ENCODE measurements at places on chromosomes 2 and 18.

DNA sequence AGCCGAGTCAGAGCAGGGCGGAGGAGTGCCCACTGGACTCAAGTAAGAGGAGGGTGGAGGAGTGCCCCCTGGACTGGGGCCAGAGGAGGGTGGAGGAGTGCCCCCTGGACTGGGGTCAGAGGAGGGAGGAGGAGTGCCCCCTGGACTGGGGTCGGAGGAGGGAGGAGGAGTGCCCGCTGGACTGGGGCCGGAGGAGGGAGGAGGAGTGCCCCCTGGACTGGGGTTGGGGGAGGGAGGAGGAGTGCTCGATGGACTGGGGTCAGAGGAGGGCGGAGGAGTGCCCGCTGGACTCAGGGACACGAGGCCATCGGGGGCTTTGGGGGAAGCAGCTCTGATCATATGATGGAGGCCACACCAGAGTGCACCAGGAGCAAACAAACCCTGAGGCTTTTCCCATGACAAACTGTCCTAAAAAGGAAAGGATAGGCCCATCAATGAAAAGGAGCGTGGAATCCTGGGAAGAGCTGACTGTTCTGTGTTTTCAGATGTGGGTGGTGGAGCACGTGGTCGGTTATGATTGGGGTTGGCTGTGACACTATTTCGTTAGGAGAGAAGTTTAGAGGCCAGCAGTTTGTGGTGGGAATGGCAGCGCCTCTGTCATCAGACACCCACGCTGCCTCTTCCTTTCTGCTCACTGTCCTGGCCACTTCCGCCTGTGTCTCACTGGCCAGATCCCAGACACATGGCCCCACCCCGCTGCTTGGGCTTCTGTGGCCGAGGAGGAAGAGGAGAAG lies 24.5 kb upstream of the HPCAL1 start:
- DNase-seq, result peak; percentile 98

DNA sequence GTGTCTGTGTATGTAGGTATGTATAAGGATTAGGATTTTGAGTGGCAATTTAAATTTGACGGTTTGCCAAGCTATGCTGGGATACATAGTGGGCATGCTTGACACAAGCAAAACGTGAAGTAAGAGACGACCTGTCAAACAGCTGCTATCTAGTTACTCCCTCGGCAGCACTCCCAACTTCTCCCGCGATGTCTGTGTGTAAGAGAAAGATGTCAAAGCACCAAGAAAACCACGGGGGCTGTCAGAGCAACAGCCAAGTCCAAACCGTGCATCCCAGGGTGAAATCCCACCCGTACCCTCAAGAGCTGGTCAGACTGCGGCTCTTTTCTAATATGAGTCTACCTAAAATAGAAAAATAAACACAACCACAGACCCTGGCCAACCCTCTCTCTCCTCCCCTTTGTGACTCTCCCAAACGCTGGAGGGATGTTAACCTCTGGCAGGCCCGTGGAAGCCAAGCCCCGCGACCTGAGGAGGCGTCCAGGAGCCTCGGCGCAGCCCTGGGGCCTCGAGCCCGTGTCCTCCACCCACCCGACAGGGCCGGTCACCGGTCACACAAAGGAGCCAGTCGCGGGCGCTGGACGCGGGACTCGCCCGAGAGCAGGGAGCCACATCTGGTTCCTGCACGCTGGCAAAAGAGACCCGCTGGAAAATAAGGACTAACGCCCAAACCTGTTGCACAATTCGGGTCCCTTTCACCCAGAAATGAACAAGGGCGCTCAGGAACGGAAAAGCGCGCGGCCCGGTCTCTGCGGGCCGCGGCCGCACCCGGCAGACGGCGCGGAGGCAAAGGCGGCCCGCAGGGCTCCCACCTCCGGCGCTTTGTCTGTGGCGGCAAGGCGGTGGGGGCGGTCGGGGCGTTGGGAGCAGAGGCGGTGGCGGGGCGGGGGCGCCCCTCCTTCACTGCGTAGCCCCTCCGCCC lies 925 bp downstream of the SESTD1 start:
- DNase-seq, result peak; percentile 16

DNA sequence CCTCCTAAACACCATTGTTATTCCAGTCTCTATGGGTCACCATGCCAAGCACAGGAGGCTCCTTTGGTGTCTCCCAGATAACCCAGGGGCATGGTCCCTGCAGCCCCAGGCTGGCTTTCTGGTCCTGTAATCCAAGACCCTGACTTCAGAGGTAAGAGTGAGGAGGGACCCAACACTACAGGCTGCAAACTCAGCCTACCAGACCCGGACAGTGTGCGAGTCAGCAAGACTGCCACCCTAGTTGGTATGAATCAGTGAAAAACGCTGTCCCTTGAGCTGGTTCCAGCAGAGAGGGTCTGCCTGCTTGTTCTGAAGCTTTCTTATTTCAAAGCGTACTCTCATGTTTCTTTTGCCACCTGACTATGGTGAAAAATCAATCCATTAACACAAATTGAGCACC lies 47.6 kb upstream of the ZFP36L2 start:
- DNase-seq, result no peak

DNA sequence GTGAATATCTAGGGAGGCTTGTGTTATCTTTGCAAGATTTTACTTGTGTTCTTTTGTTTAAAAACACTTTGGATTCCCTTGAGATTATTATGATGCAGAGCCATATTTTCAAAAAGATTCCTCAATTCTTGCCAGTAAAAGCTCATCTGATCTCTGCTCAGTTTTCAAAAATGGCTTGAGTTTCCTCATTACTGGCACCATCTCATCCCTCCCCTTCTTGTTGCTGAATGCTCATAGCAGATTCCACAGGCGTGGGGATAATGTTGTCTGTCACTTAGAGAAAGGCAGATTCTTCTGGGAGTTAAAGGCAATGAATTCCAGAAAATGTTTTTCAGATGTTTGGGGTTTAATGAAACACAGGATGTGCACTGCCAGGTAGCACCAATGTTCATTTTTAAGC lies 170.4 kb upstream of the TANK start:
- DNase-seq, result no peak

DNA sequence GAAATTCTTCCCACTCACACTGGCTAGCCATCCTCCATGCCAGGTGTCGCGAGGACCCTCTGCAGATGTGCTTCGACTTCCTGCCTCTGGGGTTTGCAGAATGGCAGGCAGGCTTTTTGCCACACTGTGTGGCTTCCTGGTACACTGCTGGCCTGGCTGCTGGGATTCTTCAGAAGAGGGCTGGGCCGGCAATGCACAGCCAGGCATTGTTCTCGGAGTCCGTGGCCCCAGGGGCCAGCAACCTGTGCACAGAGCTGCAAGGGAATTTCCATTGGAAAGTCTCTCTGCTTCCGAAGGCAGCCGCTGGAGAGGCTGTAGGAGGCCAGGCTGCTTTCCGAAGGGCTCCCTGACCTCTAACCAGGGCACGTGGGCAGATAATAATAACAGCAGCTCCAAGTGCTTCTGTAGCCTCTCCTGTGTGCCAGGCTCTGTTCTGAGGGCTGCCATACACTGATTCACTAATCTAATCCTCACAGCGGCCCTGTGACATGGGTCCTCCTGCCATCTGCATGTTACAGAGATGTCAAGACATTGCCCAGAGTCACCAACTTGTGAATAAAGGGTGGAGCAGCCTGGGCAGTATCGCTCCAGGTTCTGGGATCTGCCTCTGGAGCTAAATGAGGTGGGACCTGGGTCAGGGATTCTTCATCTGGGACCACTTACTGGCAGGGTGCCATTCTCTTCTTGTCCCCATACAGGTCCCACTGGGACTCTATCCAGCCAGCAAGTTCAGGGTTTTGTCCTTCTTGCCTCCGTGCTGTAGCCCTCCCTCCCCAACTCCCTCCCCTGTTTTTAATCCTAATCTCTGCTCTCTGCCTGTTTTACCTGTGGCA lies 5.0 kb downstream of the LDLRAD4 start:
- no peak for DNase-seq

- no peak for DNase-seq
Observed at GRCh38 chr2:118345465-118345864, 257.2 kb downstream of the INSIG2 start.

DNA sequence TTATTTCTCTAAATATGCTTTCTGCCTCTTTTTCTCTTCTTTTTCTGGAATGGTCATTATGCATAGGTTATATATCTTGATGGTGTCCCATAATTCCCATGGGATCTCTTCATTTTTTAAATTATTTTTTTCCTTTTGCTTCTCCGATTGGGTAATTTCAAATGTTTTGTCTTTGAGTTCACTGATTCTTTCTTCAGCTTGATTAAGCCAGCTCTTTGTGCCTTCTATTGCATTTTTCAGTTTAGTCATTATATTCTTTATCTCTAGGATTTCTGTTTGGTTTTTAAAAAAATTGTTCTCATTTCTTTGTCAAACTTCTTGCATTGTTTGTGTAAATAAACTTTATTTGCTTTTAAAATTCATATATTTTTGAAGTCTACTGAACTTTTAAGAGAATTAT lies 251.1 kb downstream of the INSIG2 start:
- no peak for DNase-seq

GRCh38 chr2:145875016-145875415 lies 1355.1 kb upstream of the ZEB2 start:
- no peak for DNase-seq

DNA sequence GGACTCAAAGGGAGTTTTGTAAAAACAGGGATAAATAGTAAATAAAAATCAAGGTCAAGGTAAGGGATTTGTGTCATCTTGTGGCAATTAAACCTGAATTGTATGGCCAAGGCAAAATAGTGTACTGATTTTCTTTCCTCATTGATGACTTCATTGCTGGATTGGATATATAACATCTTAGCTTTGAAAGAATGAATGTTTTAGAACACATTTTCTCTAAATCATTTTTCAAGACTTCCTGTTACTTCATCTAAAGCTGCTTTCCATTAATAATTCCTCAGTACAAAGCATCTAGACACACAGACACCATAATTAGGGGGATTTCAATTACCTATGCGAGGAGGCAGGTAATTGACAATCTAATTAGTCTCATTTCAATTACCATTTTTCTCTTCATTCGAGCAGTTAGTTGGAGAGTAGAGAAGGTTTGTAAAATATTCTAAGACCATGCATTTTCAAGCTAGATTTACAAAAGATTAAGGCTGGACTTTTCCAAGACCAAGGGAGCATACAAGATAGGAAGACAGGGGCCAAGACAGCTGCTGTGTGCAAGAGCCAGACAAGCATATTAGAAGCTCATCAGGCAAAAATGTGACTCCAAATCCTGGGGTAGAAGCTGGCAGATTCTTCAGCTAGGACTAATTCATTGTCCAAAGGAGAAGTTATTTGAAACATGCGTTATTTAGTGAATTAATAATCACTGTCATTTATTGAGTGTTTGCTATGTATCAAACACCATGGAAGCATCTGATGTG lies 253.6 kb downstream of the EPHA4 start:
- DNase-seq, result no peak

GRCh38 chr18:41939326-41939725 lies 15.7 kb upstream of the PIK3C3 start:
- DNase-seq, result no peak

- DNase-seq, result no peak
Observed at GRCh38 chr2:31707992-31708391, 127.3 kb upstream of the SRD5A2 start.

DNA sequence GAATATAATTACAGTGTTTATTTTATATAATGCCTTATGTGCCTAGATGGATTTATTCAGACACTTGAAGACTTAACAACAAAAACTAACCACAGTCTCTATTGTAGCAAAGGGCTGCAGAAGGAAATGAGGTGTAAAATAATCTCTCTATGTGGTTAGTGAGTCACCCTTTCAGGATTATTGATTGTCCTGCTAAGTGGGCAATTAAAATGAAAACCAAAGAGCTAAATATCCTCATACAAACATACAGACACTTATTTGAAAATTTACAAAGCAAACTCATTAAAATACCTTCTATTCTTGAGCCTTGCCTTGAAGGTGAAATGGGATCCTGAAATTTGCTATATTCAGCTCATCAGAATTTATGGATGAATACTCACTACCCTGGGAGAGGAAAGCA lies 27.7 kb upstream of the DCC start:
- DNase-seq, result no peak

DNA sequence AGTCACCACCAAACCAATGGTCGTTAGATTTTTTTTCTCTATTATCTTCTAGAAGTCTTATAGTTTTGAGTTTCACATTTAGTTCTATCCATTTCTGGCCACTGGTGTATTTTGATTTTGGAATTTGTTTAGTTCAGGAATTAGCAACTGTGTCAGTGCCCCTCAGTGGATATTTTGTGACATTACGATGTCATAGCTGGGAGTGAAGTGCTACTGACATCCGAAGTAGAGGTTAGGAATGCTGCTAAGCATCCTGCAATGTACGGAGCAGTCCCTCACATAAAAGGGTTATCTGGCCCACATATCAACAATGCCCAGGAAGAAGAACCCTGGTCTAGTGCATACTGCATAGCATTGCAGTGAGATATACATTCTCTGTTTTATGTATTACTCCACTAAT lies 157.4 kb upstream of the RGPD4 start:
- DNase-seq, result no peak

- DNase-seq, result no peak
Observed at GRCh38 chr2:191696001-191696400, 18.1 kb downstream of the NABP1 start.

GRCh38 chr2:66698576-66699239 lies 263.8 kb downstream of the MEIS1 start:
- DNase-seq, result no peak

DNA sequence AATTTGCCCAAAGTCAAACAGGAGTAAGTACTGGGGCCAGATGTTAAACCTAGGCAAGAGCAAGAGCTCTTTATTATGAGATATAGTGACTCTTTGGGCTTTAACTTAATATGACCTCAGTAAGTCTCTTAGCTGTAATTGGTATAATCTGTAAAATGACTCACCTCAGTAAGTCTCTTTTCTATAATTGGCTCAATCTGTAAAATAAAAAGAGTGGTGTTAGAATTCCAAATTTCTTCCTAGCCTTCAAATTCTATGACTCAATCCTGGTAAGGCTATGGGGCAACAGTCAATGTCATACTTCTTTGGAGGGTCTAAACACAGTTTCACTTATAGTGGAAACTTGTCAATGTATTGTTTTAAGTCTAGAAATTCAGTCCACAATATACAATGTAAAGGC lies 1608.9 kb upstream of the PIK3C3 start:
- no peak for DNase-seq

DNA sequence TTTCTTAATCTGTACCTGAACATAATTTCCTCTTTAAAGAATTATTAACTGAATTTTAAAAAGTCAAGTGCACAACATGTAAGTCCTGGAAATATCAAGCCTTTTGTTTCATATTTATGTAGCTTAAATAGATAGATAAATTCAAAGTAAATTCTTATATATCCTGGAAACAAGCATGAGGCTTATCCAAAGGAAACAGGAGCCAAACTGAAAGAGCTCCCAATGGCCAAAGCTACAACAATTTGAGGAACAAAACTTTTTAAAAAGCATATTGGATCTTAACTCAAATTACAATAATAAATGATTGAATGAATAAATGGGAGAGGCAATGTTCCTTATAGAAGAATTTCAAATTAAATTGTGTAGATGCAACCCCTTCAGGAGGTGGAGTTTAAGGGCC lies 679.1 kb downstream of the METTL4 start:
- DNase-seq, result no peak

DNA sequence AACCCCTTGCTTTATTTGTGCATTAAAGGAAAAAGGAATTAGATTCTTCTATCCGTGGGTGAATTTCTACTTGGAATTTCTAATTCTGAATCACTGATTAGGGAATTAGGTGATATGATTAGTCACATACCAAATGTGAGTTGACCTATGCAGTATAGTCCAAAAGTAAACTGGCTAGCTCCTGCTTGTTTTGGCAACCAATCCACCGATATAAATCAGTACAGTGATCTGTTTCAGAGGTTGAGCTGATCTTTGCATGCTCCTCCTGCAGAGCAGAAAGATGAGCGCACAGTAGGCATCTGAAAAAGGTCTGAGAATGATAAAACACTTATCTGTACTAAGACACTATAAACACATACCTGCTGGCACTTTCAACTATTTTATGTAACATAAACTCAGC lies 86.6 kb downstream of the LRP1B start:
- no peak for DNase-seq

- peak; percentile 60 for DNase-seq
Observed at GRCh38 chr2:62102402-62102920, 93.5 kb upstream of the B3GNT2 start.
